Thoracic aorta (tissue), 2 donors: ENCODE measurements at places on chromosomes 7 and 10.

DNA sequence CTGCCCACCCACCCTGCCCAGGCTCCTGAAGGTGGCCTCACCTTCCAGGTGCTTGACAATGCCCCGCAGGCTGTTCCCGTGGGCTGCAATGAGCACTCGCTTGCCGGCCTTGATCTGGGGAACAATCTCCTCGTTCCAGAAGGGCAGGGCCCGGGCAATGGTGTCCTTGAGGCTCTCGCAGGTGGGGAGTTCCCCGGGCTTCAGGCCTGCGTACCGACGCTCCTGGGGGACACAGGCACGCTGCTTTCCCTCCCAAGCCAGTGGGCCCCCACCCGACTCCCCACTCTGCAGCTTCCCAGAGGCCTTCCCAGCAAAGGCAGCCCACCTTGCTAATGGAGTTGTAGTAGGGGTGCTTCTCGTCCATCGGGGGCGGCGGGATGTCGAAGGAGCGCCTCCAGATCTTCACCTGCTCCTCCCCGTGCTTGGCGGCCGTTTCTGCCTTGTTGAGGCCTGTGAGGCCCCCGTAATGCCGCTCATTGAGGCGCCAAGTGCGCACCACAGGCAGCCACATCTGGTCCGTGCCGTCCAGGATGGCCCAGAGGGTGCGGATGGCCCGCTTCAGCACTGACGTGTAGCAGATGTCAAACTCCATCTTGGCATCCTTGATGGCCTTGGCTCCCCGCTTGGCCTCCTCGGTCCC is 456 bp downstream of the PGAM2 start:
- DNase-seq, result no peak
- H3K4me1 ChIP-seq, result peaks cover 10% of the 10 kb centered on the region
- H3K36me3 ChIP-seq, result peaks cover 20% of the 10 kb centered on the region
- H3K27me3 ChIP-seq, result no peaks in the 10 kb centered on the region

DNA sequence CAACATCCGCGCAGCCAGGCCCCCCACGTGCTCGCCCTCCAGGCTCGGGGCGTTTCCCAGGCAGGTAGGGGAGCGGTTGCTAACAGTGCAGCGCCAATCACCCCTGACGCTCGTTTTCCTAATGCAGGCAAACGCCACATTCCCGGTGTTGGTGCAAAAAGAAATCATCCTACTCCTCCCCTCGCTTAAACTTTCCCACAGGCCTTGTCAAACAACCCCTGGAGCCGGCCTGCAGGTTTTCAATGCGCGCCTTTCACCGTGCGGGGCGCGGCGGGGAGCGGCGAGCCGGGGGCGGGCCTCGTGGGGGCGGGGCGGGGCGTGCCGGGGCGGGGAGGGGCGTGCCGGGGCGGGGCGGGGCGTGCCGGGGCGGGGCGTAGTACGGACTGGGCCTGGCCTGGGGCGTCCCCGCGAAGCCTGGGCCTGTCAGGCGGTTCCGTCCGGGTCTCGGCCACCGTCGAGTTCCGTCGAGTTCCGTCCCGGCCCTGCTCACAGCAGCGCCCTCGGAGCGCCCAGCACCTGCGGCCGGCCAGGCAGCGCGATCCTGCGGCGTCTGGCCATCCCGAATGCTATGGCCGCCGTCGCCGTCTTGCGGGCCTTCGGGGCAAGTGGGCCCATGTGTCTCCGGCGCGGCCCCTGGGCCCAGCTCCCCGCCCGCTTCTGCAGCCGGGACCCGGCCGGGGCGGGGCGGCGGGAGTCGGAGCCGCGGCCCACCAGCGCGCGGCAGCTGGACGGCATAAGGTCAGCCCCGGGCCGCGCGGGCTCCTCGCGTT is at the start of gene ECHDC3:
Gene ECHDC3, plus strand, starts transcription at position 374 of the 770 bp plus-strand sequence. Its CDS starts 195 bp downstream, at position 569.
- no peak within 1 kb of the TSS for H3K27ac ChIP-seq
- no peaks in the 10 kb centered on the region for H3K36me3 ChIP-seq
- H3K27me3 ChIP-seq, result no peaks in the 10 kb centered on the region
- peak within 1 kb of the TSS; percentile 71 for H3K4me3 ChIP-seq
- no peak for DNase-seq

DNA sequence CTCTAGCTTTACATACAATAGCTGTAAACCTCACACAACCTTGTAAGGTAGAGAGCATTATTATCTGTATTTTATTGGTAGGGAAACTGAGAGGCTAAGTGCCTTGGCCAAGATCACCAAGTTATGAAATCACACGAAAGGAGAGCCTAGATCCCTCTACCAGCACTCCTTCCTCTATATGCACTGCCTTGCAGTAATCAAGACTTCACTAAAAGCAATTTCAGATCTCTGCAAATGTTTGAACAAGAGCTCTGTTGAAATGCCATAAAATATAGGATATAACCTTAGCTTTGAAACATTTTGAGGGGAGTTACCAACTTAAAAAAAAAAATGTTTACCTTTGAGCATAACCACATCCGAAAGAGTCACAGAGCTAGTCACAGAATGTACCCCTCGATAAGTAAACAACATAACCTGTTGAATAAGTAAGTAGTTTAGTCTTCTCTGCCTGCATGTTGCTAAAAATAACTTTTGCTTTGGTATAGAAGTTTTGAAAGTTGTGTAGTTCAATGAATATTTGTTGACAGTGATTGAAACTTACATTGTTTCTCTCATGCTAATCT is 709.4 kb downstream of the AUTS2 start:
- no peaks in the 10 kb centered on the region for H3K4me1 ChIP-seq
- no peaks in the 10 kb centered on the region for H3K36me3 ChIP-seq
- H3K27me3 ChIP-seq, result no peaks in the 10 kb centered on the region
- H3K4me3 ChIP-seq, result no peak overlapping the region

GRCh38 chr10:4656576-4657194 is 169.3 kb upstream of the AKR1E2 start:
- no peaks in the 10 kb centered on the region for H3K36me3 ChIP-seq
- no peak overlapping the region for H3K27ac ChIP-seq
- peaks cover 13% of the 10 kb centered on the region for H3K4me1 ChIP-seq

DNA sequence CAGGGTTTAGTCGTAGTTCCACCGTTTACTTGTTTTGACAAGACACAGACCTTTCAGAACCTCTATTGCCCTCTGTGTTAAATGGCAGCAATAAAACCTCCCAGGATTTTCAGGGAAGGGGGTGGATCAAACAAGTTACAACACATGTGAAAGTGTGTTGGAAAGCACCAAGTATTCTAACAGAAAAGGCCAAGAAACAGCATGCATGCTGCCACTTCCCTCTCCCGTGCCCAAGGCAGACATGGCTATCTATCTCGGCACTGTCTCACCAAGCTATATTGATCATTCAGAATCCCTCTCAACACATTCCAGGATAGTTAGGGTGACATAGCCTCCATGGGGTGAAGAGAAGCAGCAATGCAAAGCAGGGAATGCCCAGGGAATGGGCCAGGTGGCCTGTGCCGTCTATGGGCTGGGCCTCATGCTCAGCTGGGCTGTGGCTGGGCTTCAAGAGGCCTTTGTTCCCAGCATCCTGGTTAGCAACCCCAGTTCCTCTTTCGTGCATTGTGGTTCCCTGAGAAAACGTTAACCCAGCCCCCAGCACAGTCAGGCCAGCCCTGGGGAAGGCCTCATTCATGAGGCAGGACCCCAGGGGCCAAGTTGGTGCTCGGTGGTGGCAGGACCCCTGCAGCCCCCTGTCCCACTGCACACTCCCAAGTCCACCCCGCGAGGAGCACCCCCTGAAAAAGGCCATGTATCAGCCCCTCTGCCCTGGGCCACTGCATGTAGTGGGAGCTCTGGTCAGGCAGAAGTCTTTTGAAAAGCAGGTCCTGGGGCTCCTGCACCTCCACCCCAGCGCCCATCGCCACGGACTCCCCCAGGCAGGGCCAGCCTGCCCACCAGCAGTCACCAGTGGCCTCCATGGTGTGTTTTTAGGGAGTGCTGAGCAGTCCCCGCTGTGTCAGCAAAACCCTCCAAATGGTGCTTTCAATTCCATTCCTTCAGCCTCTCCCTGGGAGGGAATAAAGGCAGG is 25.5 kb downstream of the VSIR start:
- peaks cover 25% of the 10 kb centered on the region for H3K4me1 ChIP-seq
- H3K4me3 ChIP-seq, result no peak overlapping the region
- H3K27ac ChIP-seq, result peak overlapping the region; percentile 52
- H3K27me3 ChIP-seq, result no peaks in the 10 kb centered on the region
- DNase-seq, result no peak

- H3K27me3 ChIP-seq, result no peaks in the 10 kb centered on the region
- no peak overlapping the region for H3K27ac ChIP-seq
- DNase-seq, result no peak
- H3K36me3 ChIP-seq, result no peaks in the 10 kb centered on the region
These were observed 147.8 kb upstream of the GPR22 start for GRCh38 chr7:107322015-107322414.

DNA sequence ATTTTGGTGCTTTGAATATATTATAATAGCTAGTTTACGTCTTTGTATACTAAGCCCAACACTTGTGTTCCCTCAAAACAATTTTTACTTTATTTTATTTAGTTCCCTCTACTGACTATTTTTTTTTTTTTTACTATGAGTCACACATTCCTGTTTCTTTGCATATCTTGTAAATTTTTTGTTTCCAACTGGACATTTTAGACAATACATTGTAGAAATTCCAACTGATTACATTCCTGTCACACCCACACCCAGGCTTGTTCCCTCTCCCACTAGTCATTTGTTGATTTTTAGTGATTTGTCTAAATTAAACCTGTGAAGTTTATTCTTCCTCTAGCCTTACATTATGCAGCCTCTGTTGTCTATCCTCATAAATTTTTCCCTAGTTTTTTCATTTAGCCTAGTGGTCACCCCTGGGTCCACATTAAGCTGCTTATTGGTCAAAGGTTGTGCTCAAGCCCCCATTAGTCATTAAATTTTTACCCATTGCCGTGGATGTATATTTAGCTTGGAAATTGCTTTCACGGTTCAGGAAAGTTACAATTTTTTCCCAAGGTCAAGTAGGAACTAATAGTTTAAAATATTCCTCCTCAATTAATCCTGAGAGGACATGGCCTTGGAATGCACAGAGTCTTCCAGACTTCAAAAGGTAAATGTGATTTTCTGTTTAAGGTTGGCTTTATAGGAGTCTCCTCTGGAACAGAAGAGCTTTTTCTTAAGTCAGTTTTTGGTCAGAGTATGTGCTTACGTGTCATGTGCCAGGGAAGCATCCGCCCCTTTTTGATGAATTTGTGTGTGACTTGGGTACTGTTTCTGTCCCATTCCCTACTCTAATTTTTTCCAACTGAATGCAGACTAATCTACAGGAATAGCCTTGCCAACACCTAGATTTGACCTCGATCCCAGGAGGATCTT is 207.6 kb upstream of the TMEM72 start:
- no peak for DNase-seq
- H3K4me1 ChIP-seq, result no peaks in the 10 kb centered on the region
- H3K36me3 ChIP-seq, result no peaks in the 10 kb centered on the region
- H3K27me3 ChIP-seq, result no peaks in the 10 kb centered on the region
- no peak overlapping the region for H3K4me3 ChIP-seq
- no peak overlapping the region for H3K27ac ChIP-seq

- H3K4me1 ChIP-seq, result no peaks in the 10 kb centered on the region
- no peak overlapping the region for H3K4me3 ChIP-seq
- H3K27me3 ChIP-seq, result no peaks in the 10 kb centered on the region
- no peaks in the 10 kb centered on the region for H3K36me3 ChIP-seq
These were observed 35.4 kb upstream of the TAX1BP1 start for GRCh38 chr7:27704422-27705199.

- no peaks in the 10 kb centered on the region for H3K36me3 ChIP-seq
- no peak overlapping the region for H3K4me3 ChIP-seq
- no peaks in the 10 kb centered on the region for H3K4me1 ChIP-seq
- no peak for DNase-seq
- no peak overlapping the region for H3K27ac ChIP-seq
These were observed 78.9 kb downstream of the MTPN start for GRCh38 chr7:135898226-135898625.

- no peak for DNase-seq
- H3K4me3 ChIP-seq, result no peak overlapping the region
- peaks cover 47% of the 10 kb centered on the region for H3K4me1 ChIP-seq
These were observed 24.5 kb downstream of the RPA3 start for GRCh38 chr7:7693881-7694280.

DNA sequence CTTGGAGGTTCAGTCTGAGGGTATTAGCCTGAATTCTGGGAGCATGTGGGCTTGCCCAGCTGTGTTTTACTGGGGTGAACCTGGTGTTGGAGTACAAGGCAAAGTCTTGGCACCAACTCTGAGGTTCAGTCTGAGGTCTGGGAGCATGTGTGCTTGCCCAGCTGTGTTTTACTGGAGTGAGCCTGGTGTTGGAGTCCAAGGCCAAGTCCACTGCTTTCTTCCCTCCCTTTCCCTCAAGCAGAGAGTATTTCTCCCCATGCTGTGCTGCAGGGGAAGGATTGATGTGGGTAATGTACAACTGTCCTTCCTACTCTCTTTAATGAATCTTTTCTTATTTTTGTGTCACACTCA is 236.1 kb downstream of the NXPH1 start:
- no peak overlapping the region for H3K4me3 ChIP-seq
- no peaks in the 10 kb centered on the region for H3K27me3 ChIP-seq
- H3K36me3 ChIP-seq, result no peaks in the 10 kb centered on the region
- no peaks in the 10 kb centered on the region for H3K4me1 ChIP-seq
- no peak overlapping the region for H3K27ac ChIP-seq

- H3K4me1 ChIP-seq, result peaks cover 22% of the 10 kb centered on the region
- DNase-seq, result no peak
- H3K4me3 ChIP-seq, result peak overlapping the region; percentile 90
- H3K27me3 ChIP-seq, result no peaks in the 10 kb centered on the region
These were observed 976 bp downstream of the ABCF2 start for GRCh38 chr7:151225948-151226510.

- DNase-seq, result no peak
- no peaks in the 10 kb centered on the region for H3K36me3 ChIP-seq
- no peak overlapping the region for H3K27ac ChIP-seq
- H3K27me3 ChIP-seq, result no peaks in the 10 kb centered on the region
- no peak overlapping the region for H3K4me3 ChIP-seq
- H3K4me1 ChIP-seq, result no peaks in the 10 kb centered on the region
These were observed 32.8 kb upstream of the FAM20C start for GRCh38 chr7:159370-160270.

DNA sequence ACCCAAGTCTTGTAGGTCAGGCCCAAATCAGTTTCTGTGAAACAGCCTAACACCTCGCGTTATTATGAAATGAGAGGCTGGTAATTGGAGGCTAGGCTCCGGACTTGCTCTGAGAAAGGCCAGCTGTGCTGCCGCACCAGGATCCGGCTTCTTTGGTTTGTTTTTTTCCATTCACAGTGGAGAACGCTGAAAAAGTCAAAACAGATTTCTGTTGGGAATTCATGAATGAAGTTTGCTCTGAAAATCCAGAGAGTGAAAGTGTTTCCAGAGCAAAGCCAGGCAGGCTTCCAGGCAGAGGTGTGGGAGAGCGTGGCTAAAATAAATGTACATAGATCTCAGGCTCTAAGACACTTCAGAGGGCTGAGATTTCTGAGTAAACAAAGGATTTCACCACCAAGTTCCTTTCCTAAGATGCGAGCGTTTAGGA is 240.1 kb downstream of the TRIL start:
- H3K4me1 ChIP-seq, result no peaks in the 10 kb centered on the region
- no peak overlapping the region for H3K27ac ChIP-seq
- H3K36me3 ChIP-seq, result peaks cover 7% of the 10 kb centered on the region
- H3K27me3 ChIP-seq, result no peaks in the 10 kb centered on the region

DNA sequence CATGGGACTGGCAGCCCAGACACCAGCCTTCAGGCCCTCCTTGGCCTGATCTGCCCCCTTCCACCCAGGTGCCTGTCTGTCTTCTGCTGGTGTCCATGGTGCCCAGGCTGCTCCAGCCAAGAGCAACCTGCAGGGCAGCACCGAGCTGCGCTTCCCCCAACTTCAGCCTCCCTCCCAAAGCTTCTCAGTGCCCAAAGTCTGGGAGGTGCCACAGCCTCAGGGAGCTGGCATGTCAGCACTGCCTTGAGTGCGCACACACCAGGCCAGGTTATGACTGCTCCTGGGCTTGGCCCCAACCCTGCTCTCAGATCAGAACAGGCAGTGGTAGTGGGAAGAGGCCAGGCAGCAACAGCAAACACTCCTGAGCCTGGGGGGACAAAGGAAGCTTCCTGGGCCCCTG is 304.6 kb upstream of the NRG3 start:
- H3K27ac ChIP-seq, result no peak overlapping the region
- no peak overlapping the region for H3K4me3 ChIP-seq
- H3K27me3 ChIP-seq, result no peaks in the 10 kb centered on the region
- H3K4me1 ChIP-seq, result no peaks in the 10 kb centered on the region
- H3K36me3 ChIP-seq, result no peaks in the 10 kb centered on the region
- DNase-seq, result no peak
